ENCODE measurements at places on chromosomes 2 and 18.
A peak's percentile ranks its signal among the peaks of the same experiment; 100 is the strongest.

GRCh38 chr2:239730897-239731296 lies 294.2 kb downstream of the NDUFA10 start:
- DNase-seq = no peak

DNA sequence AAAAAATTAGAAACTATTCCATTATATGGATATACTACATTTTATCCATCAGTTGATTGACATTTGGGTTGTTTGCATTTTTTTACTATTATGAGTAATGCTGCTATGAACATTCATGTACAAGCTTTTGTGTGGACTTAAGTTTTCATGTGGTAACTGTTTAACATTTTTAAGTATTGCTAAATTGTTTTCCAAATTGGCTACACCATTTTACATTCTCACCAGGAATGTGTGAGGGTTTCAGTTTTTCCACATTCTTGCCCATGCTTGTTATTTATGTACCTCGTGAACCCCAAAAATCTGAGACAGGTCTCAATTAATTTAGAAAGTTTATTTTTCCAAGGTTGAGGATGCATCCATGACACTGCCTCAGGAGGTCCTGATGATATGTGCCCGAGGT lies 3.1 kb upstream of the TXNL4A start:
- DNase-seq = no peak

DNA sequence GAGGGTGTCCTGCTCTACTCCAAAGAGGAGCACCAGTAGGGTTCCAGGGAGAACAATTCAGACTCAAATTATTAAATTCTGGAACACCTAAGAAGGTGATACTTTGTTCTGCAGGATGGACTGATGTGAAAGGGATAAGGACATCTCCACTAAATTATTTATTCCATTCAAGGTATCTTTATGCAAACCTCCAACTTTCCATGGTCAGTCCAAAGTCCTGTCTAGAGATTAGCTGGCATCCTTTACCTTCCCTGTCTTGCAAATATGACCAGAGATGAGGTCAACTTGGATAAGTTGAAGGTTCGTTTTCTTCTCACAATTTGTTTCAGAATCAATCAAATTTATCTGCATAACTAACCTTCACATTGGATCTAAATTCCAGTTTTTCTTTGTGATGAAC lies 8.7 kb upstream of the ZBTB14 start:
- no peak for DNase-seq

GRCh38 chr2:238914648-238915015 lies 66.7 kb downstream of the TWIST2 start:
- DNase-seq = no peak

GRCh38 chr2:118477111-118477862 lies 370.2 kb downstream of the EN1 start:
- peak; percentile 33 for DNase-seq

GRCh38 chr2:233440314-233440713 lies 86.0 kb downstream of the DGKD start:
- no peak for DNase-seq

DNA sequence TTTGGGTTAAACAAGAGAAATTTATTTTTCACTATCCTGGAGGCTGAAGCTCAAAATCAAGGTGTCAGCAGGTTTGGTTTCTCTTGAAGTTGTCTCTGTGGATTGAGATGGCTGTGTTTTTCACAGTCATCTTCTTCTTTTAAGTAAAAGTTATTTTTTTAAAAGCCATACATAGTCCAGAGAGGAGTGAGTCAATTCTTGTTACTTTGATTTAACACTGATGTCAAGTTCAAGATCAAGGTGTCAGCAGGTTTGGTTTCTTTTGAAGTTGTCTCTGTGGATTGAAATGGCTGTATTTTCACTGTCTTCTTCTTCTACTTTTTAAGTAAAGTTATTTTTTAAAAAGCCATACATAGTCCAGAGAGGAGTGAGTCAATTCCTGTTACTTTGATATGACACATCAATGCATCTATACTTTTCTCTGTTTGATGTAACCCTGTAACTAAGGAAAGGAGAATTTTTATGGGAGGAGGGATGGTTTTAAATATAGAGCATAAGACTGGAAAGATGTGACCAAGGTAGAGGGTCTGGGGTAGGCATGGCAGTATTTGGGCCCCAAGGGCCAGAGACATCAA lies 22.5 kb upstream of the RASGRP3 start:
- DNase-seq = no peak

GRCh38 chr2:8625399-8626300 lies 56.2 kb upstream of the ID2 start:
- peak; percentile 42 for DNase-seq
